ENCODE measurements at places on chromosomes 13 and 19.

DNA sequence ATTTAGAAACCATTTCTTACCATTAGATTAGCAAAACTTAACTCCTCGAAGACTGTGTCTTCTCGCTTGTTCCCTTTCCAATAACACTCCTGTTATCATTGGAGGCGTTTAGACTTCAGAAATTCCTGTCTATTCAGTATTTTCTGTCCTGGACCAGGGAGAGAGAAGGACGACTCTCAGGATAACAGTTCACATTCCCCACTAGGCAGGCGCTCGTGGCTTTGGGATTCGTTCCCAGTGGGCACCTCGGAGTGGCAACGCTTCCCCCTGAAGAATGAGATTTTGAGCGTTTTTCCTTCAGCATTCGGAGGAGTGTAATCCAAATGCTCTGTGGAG, 429 bp upstream of the ZNF225 start:
- DNase-seq, result no peak

DNA sequence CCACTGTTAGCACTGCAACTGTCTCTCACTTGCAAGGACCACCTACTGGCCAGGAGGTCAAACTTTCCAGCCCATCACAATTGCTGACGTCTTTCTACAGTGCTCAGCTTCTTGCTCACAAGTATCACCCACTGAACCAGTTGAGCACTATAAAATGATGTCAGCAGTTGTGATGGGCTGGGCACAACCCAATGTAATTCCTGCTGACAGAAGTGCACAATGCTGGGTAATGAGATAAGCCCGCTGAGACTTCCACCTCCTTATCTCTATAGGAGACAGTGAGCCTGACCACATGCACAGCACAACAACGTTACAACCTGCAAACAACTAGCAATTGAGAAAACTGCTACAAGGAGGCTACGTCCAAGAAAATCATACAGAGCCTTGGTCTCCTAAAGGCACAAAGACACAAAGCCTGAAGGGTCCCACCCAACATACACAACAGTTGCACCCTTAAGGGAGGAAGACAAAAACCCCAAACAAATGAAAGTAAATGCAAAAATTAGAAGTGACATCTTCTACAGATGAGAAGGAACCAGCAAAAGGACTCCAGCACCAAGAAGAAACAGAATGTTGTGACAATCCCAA, 273.2 kb downstream of the LIG4 start:
- DNase-seq, result no peak

- no peak for DNase-seq
These were observed 383.1 kb upstream of the GPC6 start for GRCh38 chr13:92843549-92843948.

DNA sequence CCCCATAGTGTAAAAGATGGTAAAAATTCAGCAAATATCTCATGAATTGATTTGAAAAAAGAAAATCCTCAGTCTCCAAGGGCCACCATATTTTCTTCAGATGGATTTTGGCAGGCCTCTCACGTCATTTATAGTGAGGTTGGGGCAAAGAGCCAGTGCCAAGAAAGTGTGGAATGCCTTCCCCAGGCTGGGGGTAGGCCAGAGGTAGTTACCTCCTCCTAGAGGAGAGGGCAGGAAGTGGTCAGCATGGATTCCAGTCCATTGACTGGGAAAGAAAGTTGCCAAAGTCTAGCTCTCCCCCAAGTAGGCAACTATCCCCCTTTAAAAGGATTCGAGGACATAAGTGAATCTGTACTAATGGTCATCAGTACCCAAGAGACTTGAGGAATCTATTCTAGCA, 68.4 kb upstream of the KCTD4 start:
- DNase-seq, result no peak

DNA sequence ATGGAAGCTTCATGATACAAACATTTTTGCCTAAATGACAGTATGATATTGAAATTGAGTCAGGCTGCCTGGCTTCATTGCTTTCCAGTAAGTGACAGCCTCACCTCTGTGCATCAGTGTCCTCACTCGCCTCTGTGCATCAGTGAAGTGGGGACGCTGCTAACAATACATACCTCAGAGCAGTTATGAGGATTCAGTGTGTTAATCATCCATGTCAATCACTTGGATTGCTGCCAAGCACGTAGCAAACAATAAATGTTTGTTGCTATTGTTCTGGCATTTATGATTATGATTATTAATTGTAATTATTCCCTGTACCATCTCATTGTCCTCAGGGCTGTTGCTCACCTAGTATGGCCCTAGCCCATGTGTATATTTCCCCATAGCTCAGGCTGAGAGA, 8.8 kb downstream of the PPP2R1A start:
- DNase-seq, result no peak

- DNase-seq, result no peak
These were observed 96.7 kb downstream of the GJA3 start for GRCh38 chr13:20064128-20064527.

- DNase-seq, result no peak
These were observed 34.0 kb downstream of the IGFL3 start for GRCh38 chr19:46090444-46090843.

DNA sequence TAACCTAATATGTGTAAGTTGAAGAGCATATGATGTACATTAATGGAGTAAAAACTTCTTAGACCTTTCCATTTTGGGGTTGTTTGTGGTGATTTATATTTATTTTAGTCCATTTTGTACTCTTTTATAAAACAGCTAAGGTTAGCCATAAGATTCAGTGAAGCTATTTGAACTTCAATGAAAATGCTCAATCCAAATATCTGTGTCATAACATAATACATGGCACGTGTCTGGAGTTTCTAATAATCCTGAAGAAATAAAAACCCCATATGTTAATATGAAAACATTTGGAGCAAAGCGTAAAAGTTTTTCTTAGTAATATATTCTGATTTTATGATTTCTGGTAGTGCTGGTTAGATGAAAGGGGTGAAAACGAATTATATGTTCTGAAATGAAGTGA, 1729.7 kb downstream of the PCDH9 start:
- no peak for DNase-seq

GRCh38 chr19:43552616-43553015, 19.6 kb downstream of the ZNF575 start:
- DNase-seq, result no peak

GRCh38 chr13:103299079-103299478, 232.9 kb upstream of the SLC10A2 start:
- peak; percentile 72 for DNase-seq

- no peak for DNase-seq
These were observed 58.0 kb downstream of the ERCC5 start for GRCh38 chr13:102903659-102904407.
